ENCODE measurements at places on chromosomes 4 and X. TPM values are rescaled to one million over a fixed set of nuclear protein-coding genes. Genes with fewer than 3 reads are reported as not detected.

- DNase-seq: no peak
Observed at GRCh38 chr4:47468706-47469365, 5.3 kb upstream of the COMMD8 start.

DNA sequence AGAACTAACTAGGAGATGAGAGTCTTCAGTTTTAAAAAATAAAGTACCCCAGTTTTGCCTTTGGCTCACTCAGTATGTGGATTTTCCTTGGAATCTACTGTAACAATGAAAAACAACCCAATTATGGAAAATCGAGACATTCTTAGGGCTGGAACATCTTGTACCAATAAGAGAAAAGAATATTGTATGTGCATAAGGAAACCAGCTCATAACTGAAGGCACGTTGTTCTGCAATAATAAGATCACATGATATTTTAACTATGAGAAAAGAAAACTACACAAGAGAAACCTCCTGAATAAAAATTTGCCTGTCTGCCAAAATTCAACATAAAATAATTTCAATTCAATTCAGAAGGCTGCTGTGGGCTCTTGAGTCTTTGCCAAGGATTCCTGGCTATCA lies 261.8 kb upstream of the EDNRA start:
- DNase-seq: no peak

GRCh38 chr4:874056-874455 lies 48.1 kb upstream of the CPLX1 start:
- no peak for DNase-seq

MAGIX gene
- 3.8 TPM for total RNA-seq

CENPVL1 gene
- not detected for total RNA-seq

GRCh38 chr4:174352061-174352819 lies 68.5 kb downstream of the CEP44 start:
- DNase-seq: no peak

All from Panc1 (cell line).